ENCODE measurements at places on chromosomes 2 and 18. TPM values are rescaled to one million over a fixed set of nuclear protein-coding genes. Genes with fewer than 3 reads are reported as not detected.

DNA sequence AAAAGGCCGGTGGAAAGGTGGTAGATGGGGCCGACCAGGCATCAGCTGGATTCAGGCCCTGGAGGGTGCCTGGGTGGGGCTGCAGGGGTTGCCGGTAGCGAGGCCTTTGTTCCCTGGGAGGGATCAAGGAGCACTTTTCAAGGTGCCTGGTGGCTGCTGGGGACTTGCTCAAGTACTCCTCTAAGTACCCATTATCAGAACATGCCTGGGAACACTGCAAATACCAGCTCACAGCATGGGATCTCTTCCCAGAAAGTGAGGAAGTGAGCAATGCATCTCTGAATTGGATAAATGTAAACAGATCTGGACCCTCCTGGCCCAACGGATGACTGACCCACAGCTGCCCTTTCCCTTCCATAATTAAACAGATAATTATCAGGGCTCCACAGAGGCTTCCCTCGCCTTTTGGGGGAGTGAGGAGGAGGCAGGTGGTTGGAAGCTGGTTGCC is 210.5 kb downstream of the SH3RF3 start:
- no peaks in the 10 kb centered on the region for H3K36me3 ChIP-seq
- H3K4me3 ChIP-seq = no peak overlapping the region
- H3K27me3 ChIP-seq = no peaks in the 10 kb centered on the region
- no peak overlapping the region for H3K27ac ChIP-seq

The ATP6V1B1 gene
- total RNA-seq = not detected

- no peaks in the 10 kb centered on the region for H3K27me3 ChIP-seq
- no peak overlapping the region for H3K4me3 ChIP-seq
- DNase-seq = no peak
- no peaks in the 10 kb centered on the region for H3K36me3 ChIP-seq
Measured at GRCh38 chr2:88355486-88355885, 97.0 kb downstream of the FOXI3 start.

The LHCGR gene
- total RNA-seq = not detected

GRCh38 chr2:218344090-218344754 is 12.4 kb upstream of the CATIP start:
- H3K27me3 ChIP-seq = no peaks in the 10 kb centered on the region
- H3K4me3 ChIP-seq = no peak overlapping the region
- no peak overlapping the region for H3K27ac ChIP-seq
- H3K4me1 ChIP-seq = no peaks in the 10 kb centered on the region
- DNase-seq = no peak
- H3K36me3 ChIP-seq = no peaks in the 10 kb centered on the region

The KLHL41 gene
- total RNA-seq = 0.81 TPM

The ZSCAN30 gene
- 18.4 TPM for total RNA-seq

GRCh38 chr2:172588931-172589330 is 33.0 kb downstream of the PDK1 start:
- DNase-seq = no peak
- no peak overlapping the region for H3K27ac ChIP-seq
- H3K27me3 ChIP-seq = no peaks in the 10 kb centered on the region
- H3K4me3 ChIP-seq = no peak overlapping the region
- H3K36me3 ChIP-seq = peaks cover 19% of the 10 kb centered on the region
